ENCODE measurements at places on chromosomes 16 and 17.

DNA sequence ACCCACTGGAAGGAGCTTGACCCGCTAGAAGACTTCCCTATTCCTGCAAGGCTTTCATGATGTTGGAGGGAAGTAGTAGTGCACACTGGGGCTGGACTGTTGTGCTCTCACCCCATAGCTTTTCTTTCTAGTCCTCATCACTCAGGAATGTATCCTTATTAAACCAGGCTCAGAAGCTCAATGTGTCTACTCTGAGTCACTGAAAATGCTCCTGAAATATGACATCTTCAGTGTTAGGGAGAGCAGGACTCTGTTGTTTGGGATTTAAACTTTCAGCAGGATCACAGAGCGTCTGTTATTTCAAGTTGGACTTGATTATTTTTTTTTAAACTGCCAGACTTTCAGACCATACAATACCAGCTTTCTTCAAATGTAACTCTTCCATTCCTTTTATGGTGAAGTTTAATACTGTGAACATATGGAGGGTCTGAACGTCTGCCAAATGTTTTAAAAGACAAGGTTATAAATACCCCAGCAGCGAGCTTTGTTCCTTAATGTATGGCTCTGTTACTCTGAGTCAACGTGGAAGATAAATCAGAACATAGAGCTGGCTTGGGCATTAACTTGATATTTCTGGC lies 257.5 kb downstream of the CDH11 start:
- no peak for DNase-seq

GRCh38 chr17:2090804-2091534 lies 36.1 kb downstream of the HIC1 start:
- no peak for DNase-seq

- DNase-seq, result no peak
Measured at GRCh38 chr17:58913971-58914769, 158.5 kb downstream of the PPM1E start.

- DNase-seq, result no peak
Measured at GRCh38 chr16:88099563-88099890, 148.3 kb downstream of the BANP start.

DNA sequence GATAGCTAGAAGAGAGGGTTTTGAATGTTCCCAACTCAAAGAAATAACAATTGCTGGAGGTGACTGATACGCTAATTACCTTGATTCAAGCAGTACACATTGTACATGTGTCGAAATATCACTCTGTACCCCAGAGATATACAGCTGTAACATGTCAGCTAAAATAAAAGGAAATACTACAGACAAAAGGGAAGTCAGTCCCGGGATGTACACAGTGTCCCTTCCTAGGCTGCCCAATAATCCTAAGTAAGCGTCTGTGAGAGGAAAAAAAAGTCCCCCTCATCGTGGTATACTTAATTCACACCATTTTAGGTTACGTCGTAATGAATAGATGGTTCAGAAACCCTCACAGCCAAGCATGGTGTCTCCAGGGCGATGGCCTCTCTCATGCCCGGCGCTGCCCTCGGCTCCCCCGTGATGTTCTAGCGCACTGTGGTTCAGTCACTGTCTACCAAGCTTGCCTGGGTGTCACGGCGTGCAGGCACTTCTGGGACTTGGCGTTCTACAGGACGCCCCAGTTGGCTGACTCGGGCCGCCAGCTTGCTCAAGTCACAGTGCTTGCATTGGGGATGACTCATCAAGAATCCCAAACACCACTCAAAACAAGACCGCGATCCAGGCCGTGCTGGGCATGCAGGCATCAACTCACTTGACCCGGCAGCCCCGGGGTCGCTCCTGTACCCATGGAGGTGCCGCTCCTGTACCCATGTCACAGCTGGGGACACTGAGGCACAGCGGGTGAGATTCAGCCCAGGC lies 27.6 kb downstream of the CCDC40 start:
- DNase-seq, result no peak

DNA sequence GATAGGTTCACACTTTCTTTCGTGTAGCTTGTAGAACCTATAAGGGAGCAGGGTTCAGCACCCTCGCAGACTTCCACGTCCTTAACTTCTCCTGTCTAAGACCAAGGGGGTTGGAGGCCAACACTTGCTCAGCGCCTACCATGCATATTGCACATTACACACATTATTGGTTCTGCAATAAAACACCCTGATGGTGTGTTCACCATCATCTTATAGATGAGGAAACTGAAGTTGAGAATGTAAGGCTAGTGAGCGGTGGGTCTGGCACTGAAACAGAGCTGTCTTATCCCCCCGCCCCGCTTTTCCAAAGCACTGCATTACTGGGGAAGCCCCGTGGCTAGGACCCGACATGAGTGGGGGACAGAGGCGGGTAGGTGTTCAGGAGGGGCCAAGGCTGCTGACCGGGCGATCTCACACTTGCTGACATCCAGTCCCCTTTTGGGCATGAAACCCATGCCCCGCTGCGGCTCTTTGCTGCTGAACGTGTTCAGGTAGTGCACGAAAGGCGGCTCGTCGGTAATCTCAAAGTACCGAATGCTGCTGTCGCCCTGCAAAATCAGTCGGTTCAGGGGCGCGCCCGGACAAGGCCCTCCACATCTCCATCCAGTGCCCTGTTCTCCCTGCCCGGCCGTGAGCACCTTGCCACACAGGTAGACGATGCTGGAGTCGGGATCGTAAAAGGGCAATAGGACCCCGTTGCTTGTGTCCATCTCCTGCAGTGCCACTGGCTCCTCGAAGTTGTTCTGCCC lies 6.2 kb downstream of the CORO6 start:
- no peak for DNase-seq

GRCh38 chr17:70195091-70195490 lies 25.8 kb downstream of the KCNJ2 start:
- DNase-seq, result no peak

- DNase-seq, result peak; percentile 54
Measured at GRCh38 chr17:78805301-78805700, 23.2 kb upstream of the CYTH1 start.

- no peak for DNase-seq
Measured at GRCh38 chr16:10300905-10301304, 85.0 kb upstream of the ATF7IP2 start.

GRCh38 chr17:30947796-30948195 lies 23.0 kb upstream of the RNF135 start:
- no peak for DNase-seq

GRCh38 chr17:72165192-72165866 lies 44.5 kb downstream of the SOX9 start:
- no peak for DNase-seq

DNA sequence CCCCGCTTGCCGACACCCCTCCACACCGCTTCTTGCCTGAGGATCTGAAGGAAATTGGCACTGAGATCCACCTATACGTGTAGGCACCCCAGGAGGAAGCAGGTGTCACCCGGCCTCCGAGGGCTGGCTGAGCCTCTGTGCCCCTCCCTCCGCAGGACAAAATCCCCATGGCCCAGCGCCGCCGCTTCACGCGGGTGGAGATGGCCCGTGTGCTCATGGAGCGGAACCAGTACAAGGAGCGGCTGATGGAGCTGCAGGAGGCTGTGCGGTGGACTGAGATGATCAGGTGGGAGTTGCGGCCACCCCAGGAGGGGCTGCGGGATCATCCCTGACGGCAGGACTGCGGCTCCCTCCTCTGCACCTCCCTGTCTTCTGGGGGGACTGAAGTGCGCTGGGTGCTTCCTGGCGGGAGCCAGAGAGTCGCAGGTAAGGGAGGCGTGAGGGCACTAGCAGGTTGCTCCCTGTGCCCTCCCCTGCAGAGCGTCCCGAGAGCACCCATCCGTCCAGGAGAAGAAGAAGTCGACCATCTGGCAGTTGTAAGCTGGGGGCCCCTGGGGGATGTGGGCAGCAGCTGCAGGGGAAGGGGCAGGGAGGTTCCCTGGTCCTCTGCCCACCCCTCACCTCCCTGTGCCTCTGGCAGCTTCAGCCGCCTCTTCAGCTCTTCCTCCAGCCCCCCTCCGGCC lies 9.0 kb downstream of the NME3 start:
- no peak for DNase-seq

- no peak for DNase-seq
Measured at GRCh38 chr16:75027520-75028300, 28.9 kb downstream of the ZNRF1 start.

DNA sequence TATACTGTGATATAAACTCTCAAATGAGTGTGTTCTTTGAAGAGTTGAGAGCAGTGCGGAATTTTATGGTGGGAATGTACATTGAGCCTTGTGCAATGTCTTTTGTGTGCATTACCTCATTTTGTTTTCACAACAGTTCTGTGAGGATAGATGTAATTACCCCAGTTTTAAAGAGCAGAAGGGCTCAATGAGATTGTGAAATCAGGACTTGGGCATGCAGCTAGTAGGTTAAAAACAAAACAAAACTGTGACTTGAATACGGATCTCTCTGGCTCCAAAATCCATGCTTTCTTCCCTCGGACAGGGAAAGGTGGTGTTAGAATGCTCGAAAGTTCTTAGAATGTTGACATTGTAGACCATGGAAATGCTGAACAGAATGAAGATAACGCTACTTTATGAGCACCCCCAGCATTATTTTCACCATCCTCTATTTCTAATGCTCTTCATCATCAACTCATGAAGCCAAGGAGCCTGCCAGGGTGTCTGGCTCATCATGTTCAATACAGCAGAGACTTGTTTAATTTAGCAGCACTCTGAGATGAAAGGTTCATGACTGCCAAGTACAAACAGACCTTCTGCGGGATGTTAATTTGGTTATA lies 17.1 kb downstream of the MRTFB start:
- no peak for DNase-seq

- DNase-seq, result no peak
Measured at GRCh38 chr16:12403746-12404658, 399.7 kb downstream of the CPPED1 start.

- no peak for DNase-seq
Measured at GRCh38 chr17:77458202-77459017, 317.6 kb downstream of the SEC14L1 start.

DNA sequence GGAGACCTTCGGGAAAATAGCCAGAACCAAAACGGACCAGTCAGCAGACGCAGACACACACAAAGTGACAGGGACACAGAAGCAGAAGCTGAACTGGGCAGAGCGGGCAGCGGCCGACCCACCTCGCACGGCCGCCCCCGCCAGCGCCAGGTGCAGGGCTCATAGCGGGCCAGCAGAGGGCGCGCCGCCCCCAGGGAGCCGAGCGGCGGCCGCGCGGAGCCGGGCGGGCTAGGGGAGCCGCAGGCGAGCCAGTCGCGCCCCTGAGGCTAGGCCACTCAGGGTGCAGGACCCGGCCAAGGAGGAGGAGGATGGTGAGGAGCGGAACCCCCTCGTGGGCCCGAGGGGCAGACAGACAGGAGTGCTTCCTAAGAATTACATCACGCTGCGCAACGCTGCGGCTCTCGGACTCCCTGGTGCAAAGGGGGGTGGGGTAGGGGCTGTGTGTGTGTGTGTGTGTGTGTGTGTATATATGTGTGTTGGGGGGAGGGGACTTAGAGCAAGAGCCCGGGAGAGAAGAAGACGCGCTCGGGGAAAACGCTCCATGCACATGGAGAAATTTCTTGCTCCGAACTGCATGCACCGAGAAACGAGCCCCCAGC lies 913 bp upstream of the NOG start:
- peak; percentile 37 for DNase-seq

- no peak for DNase-seq
Measured at GRCh38 chr16:86764551-86764950, 186.2 kb downstream of the FOXL1 start.

GRCh38 chr17:32388613-32389459 lies 38.9 kb downstream of the ZNF207 start:
- DNase-seq, result no peak

DNA sequence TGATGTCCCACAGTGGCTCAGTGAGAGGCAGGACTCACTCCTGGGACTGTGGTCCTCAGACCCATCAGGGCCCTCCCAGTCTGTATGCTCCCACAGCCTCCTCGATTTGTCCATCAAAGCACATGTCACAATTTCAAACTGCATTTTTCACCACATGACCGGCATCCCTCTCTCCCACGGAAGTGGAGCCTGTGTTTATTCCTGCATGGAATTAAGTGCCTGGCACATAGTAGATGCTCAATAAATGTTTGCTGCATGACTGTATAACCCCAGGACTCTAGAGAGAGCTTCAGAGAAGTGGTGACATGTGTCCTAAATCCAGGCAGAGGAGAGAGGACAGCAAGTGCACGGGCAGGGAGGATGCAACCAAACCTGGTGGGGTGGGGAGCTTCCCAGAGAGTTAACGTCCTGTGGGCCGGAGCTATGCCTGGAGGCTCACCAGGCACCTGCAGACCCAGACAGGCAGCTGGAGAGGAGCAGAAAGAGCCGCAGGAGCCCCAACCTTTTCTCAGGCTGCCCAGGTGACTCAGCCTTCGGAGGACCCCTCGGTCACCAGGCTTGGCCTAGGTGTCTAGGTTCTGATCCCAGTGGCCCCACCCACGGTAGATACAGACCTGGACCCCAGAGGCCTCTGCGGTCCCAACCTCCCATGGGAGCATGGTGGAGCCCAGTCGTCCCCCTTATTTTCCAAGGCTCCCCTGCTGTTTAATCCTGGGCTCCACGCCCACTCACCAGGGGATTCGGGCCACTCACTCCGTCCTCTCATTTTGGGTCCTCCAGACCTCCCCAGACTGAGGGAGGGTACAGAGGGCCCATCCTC lies 5.8 kb downstream of the CDH5 start:
- no peak for DNase-seq

DNA sequence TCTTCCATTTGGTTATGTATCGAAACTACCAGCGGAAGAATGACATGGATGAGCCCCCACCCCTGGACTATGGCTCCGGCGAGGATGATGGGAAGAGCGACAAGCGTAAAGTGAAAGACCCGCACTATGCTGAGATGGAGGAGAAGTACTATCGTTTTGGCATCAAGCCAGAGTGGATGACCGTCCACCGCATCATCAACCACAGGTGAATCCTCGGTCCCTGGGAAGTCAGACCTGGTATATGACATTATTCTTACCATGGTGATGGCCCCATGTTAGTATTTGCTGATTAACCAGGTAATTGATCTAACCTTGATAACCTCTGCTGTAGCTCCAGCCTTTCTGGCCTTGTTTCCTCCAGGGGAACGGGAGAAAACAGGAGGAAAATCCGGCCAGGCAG lies 8.5 kb downstream of the CHD3 start:
- DNase-seq, result no peak

GRCh38 chr17:55588446-55589242 lies 77.4 kb upstream of the SMIM36 start:
- no peak for DNase-seq

DNA sequence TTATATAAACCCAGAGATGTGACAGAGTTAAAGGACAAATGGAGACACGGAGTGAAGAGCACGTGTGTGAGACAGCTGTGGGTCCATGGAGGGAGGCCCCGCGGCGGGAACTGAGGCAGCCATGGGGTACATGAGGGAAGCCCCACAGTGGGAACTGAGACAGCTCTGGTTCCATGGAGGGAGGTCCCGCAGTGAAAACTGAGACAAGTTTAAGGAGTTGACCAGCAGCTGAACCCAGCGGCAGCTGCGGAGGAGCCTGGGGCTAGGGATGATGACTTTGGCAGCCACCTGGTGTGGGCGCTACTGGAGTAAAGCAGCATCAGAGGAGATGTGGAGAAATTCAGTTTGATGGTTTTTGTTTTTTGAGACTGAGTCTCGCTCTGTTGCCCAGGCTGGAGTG lies 185.1 kb downstream of the RPTOR start:
- no peak for DNase-seq

All from stimulated activated CD8-positive, alpha-beta memory T cell treated with anti-CD3 and anti-CD28 coated beads, Interleukin-15, amount 100 ng/mL, for 4 hours (primary cell).